ENCODE measurements at places on chromosomes 12 and 14.

- no peak for DNase-seq
Measured at GRCh38 chr12:54060975-54061778, 7.5 kb downstream of the HOXC4 start.

GRCh38 chr12:47935184-47935583, 28.2 kb upstream of the TMEM106C start:
- DNase-seq, result no peak

DNA sequence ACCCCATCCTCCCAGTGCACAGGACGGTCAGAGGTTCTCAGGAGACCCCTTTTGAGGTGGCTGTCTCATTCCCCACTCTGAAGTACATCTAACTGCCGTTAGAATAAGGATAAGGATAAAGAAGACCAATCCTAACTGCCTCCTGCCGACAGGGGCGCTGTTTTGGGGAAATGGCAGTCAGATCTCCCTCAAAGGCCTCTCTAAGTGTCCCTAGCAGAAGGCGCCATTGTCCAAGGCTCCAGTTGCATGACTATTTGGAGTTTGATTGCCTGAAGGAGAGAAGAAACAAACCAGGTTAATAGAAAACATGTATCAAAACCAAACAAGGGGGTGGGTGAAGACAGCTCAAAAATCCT, 29.1 kb upstream of the KLRB1 start:
- no peak for DNase-seq

- no peak for DNase-seq
Measured at GRCh38 chr12:119005913-119006312, 24.6 kb downstream of the SRRM4 start.

DNA sequence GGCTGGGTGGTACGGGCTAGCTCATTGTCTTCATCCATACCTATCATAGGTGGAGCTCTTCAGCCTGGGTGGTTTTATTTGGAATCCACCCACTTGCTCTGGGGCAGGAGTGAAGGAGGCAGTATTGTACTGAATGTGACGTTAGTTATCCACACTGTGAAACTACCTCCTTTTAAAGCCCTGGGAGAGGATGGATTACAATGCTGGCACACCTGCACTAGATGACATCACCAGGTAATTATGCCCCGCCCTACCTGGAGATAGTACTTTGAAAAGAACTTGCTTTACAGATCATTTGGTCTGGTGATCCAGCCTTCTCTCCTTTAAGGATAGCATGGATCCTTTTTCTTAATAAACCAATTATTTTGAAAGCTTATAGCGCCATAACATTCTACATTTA, 78.0 kb downstream of the B4GALNT3 start:
- no peak for DNase-seq

- no peak for DNase-seq
Measured at GRCh38 chr12:34215213-34215892, 193.1 kb downstream of the ALG10 start.

DNA sequence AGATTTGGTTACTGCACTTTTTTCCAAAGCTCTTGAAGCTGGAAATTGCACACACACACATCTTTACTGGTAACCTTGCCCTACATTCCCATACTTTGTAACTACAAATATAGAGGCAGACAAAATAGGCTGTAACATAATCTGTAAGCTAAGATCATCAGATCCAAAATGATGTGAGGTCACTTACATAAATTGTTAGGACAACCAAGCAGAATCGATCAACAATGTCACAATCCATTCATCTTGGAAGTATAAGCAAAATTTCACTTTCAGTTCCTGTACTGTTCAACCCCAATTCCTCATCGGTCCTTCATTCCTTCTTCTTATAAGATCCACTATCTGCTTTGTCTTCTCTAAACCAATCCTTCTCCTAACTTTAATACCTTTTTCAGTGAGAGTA, 72.6 kb downstream of the EPS8 start:
- DNase-seq, result no peak

DNA sequence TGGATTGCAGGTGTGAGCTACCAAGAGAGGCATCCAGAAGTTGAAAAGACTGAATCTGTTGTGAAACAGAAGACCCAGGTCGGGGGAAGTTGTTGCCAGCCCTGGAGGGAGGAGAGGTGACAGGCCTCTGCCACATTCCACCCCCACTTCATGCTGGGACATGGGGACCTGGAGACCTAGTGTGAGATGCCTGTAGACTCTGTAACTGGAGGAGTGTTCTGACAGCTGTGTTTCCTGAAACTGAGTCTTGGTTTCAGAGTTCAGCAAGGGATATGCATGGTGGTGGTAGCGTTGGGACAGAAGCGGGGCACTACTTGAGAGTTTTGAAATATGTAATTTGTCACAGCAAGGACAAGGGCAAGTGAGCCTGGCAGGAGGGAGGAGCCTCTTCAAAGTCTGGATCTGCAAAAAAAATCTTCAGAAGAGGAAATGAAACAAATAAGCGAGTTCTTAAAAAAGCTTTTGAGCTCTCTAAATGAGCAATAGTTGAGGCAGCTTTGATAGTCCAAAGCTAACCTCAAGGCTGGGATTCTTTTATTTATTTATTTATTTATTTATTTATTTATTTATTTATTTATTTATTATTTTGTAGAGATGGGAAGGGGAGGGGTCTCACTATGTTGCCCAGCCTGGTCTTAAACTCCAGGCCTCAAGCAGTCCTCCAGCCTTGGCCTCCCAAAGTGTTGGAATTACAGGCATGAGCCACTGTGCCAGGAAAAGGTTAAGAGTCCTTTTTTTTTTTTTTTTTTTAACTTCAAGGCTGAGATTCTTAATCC, 58.9 kb upstream of the EEA1 start:
- no peak for DNase-seq

DNA sequence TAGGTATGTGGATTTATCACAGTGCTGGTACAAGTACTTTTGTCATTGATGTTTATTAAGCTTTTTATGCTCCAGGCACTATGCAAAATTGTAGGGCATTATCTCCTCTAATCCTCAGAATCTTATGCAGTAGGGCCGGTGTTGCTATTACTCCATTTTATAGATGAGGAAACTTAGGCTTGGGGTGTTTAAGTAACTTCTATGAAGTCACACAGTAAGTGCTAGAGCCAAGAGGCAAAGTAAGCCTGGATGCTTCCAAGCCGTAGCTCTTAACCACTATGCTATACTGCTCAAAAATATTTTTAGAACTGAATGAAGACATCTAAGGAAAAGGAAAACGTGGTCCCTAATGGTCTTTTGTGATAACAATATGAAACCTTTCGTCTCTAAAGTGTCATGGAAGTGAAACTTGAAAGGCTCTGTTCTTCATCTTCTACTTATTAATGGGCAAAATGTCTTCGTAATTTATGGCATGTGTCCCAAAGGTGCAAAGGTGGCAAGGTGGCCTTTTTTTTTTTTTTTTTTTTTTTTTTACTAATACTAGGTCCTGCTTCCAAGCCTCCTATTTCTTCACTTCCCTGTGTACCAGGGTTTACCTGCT, 85.2 kb downstream of the ETV6 start:
- DNase-seq, result no peak

- no peak for DNase-seq
Measured at GRCh38 chr12:22461786-22462185, 82.6 kb downstream of the C2CD5 start.

DNA sequence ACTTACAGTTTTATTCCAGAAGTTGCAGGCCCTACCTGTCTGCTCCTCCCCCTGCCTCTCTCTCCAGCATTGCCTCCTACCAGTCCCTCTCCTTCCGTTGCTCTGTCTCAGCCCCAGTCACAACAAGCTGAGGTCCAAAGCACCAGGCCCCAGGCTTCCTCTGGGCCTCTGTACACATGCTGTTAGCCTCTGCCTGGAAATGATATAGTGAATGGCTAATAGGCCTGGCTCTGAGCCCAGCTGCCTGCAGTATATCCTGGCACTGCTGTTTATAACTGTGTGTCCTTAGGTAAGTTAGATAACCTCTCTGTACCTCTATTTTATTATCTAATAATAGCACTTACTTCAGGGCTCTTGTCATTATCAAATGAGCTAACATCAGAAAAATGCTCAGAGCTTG, 114.9 kb upstream of the PWP1 start:
- no peak for DNase-seq

DNA sequence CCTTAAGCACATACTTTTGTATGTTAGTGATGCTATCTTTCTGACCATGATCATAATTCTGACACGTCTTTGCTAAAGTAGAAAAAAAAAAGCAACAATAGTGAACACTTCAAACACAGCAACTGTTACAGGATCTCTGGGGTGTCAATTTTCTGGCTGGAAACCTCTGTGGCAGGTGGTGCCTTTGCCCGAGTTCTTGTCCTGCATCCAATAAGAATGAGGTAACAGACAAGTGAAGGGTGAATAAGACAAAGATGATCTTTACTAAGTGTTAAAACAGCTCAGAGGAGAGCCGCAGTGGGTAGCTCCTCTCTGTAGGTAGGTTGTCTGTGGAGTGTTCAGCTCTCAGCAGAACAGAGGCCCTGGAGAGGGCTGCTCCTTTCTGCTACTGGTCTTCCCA, 20.9 kb upstream of the PLBD1 start:
- no peak for DNase-seq

DNA sequence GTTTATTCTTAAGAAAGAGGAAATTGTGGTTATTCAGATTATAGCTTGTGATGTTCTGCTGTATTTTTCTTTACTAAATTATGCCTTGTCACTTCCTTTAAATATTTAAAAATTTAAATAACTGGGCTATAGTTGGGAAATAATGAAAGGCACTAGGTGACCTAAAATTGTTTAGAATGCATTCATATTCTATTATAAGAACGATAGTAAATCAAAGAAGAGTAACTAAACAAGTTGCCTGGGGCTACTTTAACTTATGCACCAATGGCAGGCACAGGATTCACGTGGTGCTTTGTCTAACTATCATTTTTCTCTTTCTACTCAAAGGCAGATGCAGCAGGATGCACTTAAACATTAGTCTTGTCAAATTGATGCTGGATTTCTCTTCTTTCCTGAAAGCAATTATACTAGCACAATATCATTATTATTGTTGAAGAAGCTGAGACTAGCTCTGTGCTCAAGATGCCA, 190.7 kb upstream of the PPFIA2 start:
- no peak for DNase-seq

DNA sequence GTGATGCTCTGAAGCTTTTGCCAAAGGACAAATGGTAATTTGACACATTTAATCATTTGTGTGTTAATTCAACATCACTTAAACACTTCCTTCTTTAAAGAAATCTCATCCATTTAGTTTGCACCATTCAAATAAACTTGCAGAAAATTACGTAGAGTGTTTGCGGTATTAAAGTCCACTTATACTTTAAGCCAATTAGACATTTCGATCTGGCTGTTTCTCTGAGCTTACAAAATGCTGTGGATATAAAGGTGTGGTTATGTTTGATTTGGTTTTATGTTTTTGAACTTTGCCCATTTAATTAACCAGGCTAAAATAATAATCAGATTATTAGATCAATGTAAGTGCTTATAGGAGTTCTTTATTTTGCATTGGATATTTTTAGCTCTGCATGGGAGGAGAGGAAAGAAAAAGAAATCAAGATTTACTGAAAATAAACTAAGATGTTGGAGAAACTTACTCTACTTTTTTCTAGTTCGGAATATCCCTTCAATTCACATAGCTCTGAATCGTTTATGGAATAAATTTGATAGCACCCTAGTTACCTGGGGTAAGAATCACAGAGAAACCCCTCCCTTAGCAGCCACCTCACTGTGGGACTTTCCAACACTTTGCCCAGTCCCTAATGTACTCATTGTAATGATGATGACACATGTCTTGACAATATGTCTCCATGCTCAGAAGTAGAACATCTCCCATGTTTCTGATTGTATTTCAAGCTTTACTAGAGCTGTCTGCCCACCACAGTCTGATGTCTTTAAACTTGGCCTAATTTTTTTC, 268.0 kb downstream of the BTG1 start:
- DNase-seq, result no peak

DNA sequence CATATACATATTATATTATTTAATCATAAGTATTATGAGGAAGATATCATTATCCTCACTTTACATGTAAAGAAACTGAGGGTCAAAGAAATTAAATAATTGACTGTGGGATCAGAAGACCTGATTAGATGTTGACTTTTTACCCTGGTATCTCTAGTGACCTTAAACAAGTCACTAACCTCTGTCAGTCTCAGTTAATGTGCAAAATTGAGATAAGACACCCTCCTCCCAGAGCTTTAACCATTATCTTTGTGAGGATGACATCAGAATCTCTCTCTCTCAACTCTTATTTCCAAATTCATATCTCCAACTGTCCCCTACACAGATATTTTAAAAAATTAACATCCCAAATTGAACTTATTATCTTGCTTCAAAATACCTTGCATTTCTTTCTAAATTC, 177.8 kb downstream of the KLHL28 start:
- peak; percentile 80 for DNase-seq

DNA sequence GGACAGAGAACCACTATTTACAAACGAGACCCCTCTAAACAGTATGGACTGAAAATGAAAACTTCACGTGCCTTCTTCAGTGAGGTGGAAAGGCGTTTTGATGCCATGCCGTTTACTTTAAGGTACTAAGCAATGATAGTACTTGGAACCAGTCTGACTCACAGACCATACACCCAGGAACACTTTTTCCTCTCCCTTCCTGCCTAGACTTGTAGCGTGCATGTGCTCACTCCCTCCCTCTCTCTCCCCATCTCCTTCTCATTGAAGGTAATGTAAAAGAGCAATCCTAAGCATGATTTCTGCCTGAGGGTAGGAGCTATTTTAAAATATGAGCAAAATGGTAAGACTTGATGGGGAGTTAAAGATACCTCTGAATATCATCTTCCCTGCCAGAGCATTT, 5.9 kb upstream of the RPL41 start:
- DNase-seq, result no peak

GRCh38 chr12:49580572-49581535, 12.9 kb upstream of the MCRS1 start:
- DNase-seq, result peak; percentile 54

GRCh38 chr14:93317210-93317874, 15.5 kb downstream of the BTBD7 start:
- peak; percentile 50 for DNase-seq

DNA sequence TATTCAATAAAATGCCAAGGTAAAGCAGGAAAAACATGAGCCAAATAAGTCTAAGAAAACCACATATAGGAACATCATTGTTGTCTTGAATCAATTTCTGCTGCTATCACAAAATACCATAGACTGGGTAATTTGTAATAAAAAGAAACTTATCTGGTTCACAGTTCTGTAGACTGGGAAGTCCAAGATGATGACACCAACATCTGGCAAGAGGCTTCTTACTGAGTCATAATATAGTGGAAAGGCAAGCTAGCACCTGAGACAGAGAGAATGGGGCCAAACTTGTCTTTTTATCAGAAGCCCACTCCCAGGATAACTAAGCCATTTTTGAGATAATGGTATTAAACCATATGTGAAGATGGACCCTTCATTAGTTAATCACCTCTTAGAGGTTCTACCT, 975.9 kb downstream of the FLRT2 start:
- DNase-seq, result no peak

DNA sequence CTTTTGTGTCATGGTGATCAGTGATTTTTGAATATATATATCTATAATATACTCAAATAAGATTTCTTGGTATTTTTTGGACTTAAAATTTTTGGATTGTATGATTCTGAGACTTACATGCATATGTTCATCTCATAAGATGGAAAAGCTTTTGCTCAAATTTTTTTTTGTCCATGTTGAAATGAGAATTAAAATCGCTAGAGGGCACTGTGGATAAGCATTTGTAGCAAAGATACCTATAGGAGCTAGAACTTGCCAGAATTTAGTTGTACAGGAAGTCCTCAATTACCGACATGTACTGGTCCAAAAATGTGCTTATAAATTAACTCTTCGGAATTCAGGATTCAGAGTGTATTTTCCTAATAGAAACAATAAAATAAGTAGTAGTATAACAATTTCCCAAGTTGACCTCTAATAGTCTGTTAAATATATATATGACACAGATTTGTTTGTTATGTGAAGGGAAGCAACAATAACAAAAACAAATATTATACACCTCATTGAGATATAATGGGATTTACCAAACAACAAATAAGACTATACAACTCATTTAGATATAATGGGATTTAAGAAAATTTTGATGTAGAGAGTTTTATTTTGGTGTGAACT, 179.6 kb downstream of the TMEM117 start:
- peak; percentile 41 for DNase-seq
